ENCODE measurements at places on chromosomes 1 and 21. TPM values are rescaled to one million over a fixed set of nuclear protein-coding genes. Genes with fewer than 3 reads are reported as not detected.

MYOM3 gene
- 1.8 TPM for total RNA-seq

SMCP gene
- not detected for total RNA-seq

S100A5 gene
- total RNA-seq, result not detected

LZIC gene
- 33.7 TPM for total RNA-seq

AMIGO1 gene
- total RNA-seq, result 1.8 TPM

INAVA gene
- 27.2 TPM for total RNA-seq

LGALS8 gene
- total RNA-seq, result 41.7 TPM

SMIM1 gene
- total RNA-seq, result 1.2 TPM

PAQR6 gene
- 11.0 TPM for total RNA-seq

GOLT1A gene
- total RNA-seq, result not detected

PODN gene
- total RNA-seq, result not detected

C1QTNF12 gene
- total RNA-seq, result 8.8 TPM

TNFSF4 gene
- total RNA-seq, result 0.85 TPM

KMO gene
- 1.5 TPM for total RNA-seq

RAB3B gene
- total RNA-seq, result 0.50 TPM

CCDC185 gene
- not detected for total RNA-seq

SMYD3 gene
- total RNA-seq, result 16.5 TPM

C1orf115 gene
- total RNA-seq, result 1.3 TPM

TFF2 gene
- not detected for total RNA-seq

OR2M4 gene
- total RNA-seq, result not detected

NASP gene
- total RNA-seq, result 51.2 TPM

NBPF6 gene
- total RNA-seq, result not detected

LENEP gene
- 0.82 TPM for total RNA-seq

HCRTR1 gene
- not detected for total RNA-seq

FCRL5 gene
- total RNA-seq, result not detected

IFFO2 gene
- total RNA-seq, result 304 TPM

ACTN2 gene
- 0.67 TPM for total RNA-seq

RAB25 gene
- 40.0 TPM for total RNA-seq

DNAJC6 gene
- total RNA-seq, result 28.5 TPM

AMY1C gene
- total RNA-seq, result not detected

S100A2 gene
- 8,173 TPM for total RNA-seq

GBP5 gene
- total RNA-seq, result not detected

OR2T29 gene
- total RNA-seq, result not detected

LCE1F gene
- not detected for total RNA-seq

PERM1 gene
- not detected for total RNA-seq

OR2L2 gene
- total RNA-seq, result 0.19 TPM

RGS4 gene
- total RNA-seq, result 0.33 TPM

HECTD3 gene
- 21.0 TPM for total RNA-seq

NPPB gene
- 0.17 TPM for total RNA-seq

GJA5 gene
- 255 TPM for total RNA-seq

THEM5 gene
- not detected for total RNA-seq

CD247 gene
- not detected for total RNA-seq

CYP4Z1 gene
- total RNA-seq, result not detected

DEPDC1 gene
- total RNA-seq, result 11.4 TPM

CFHR5 gene
- not detected for total RNA-seq

DMRTA2 gene
- under 0.01 TPM for total RNA-seq

IL22RA1 gene
- total RNA-seq, result 0.50 TPM

NGF gene
- total RNA-seq, result 0.17 TPM

JAM2 gene
- 0.17 TPM for total RNA-seq

HPDL gene
- 0.33 TPM for total RNA-seq

OPTC gene
- total RNA-seq, result not detected

SPOCD1 gene
- 13.5 TPM for total RNA-seq

RPE65 gene
- total RNA-seq, result not detected

All from mammary epithelial cell (primary cell).